NCI-H82 (cell line): ENCODE measurements at places on chromosomes 4 and X.

DNA sequence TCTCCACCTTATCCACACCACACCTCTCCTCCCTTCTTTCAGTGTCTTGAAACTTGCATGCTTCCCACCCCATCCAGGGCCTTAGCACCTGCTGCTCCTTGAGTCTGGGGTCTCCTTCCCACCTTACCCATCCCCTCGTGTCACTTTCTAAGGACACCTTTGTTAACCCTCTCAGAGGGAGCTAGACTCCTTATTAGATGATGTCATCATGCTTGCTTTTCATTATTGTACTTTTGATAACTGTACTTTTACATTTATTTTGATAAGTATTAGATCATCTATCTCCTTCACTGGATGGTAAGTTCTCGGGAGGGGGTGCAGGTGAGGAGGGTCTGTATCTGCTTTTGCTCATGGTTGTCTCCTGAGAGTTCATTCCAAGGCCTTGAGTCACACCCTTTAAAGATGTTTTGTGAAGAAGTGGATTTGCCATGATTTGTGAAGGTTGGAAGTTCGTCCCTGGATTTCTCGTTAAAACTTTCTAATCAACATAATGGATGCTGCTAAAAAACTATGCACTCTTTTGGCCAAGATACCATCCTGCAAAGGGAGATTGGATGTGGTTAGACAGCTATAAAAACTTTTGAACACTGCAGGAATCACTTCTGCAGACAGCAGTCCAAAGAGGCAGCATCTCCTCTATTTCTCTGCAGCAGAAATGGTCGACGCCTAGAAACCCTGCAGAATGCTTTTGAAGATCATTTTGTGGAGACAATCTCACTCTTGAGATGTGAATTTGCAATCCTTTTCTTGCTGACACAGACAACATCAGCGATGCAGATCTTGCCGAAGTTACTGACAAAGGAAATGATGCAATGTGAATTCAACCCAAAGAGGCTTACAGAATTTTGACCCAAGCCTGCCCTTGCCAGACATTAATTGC lies 69.6 kb downstream of the ENPP6 start:
- DNase-seq = no peak

- DNase-seq = peak; percentile 36
Measured at GRCh38 chrX:16807548-16807947, 21.3 kb downstream of the TXLNG start.

DNA sequence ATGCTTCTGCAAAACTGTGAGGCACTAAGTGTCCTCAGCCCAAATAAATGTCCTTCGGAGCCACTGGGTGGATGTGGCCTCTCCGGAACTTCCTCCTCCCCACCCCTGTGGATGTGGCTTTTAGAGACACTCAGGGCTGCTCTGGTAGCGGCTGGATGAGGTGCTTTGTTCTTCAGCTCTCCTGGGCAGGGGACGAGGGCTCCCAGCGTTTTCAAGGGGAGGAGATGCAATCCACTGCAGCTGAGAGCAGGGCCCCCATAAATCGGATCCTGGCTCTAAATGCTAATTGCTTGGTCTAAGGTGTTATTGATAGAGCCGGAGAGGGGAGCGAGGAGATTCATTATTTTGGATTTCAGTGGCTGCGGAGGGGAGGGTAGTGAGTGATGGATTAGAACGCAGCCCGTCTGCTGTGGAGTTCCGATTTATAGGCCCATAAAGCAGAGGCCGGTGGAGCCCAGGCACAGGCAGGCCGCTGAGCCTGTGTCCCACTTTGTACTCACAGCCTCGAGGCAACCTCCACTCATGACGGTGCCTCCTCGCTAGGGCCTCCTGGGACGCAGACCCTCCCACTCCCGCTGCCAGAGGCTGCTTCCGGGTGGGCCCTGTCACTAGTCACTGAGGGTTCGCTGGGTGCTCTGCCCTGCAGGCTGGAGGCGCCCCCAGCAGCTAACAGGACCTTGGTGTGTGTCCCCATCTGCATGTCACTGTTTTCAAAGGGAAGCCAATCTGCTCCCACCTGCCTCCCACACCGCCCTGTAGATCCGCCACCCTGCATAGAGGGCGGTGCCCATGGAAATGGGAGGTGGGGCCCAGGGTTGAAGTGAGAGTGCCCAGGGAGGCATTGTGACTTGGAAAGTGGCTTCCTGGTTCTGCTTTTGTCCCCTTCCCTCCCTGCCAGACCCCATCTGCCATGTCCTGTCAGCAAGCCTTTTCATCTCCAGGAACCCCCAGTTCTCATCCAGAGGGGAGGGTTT lies 135.4 kb upstream of the PSAPL1 start:
- no peak for DNase-seq

- no peak for DNase-seq
Measured at GRCh38 chr4:1000686-1001260, 7.6 kb upstream of the SLC26A1 start.

GRCh38 chrX:118356154-118356701 lies 10.3 kb downstream of the WDR44 start:
- no peak for DNase-seq

GRCh38 chr4:118836301-118837120 lies 585 bp upstream of the SEC24D start:
- DNase-seq = peak; percentile 62

DNA sequence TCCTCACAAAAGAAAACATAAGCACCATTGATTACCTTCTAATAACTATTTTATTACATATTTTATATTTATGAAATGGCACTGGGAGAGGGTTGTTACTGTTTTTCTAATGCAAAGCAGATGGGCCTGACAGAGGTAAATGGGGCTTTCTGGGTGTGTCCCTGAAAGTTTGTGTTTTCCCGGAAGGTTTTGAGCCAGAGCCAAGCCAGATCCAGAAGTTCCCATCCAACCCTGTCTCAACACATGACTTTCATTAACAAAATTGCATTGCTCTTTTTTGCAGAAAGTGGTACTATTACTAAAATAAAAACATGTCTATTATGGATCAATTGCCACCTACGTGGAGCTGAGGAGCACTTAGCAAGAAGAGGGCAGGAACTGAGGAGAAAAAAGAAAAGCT lies 181.3 kb downstream of the RAB28 start:
- DNase-seq = no peak
